IMR-90 (cell line): ENCODE measurements at places on chromosomes 13 and 19.

DNA sequence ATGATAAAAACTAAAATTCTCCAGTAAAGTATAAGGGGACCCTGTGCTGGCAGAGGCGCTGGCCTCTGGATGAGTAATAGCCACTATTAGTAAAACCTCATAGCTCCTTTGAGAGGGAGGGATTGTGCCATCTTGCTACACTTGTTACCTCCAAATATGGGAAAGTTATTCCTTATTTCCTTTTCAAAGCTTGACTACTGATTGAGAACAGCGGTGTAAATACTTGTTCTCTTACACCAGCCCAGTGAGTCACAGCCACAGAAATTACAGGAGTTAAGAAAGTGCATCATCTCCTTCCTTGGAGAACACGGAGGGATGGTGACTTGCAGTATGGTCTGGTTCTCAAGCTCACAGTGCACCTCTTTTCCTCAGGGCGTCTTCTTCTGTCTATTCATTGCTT is 379.0 kb downstream of the EFNB2 start:
- H3K4me1 ChIP-seq: peaks cover 7% of the 10 kb centered on the region
- H3K4me3 ChIP-seq: no peak overlapping the region
- DNase-seq: peak; percentile 99

GRCh38 chr13:106481919-106482318 is 53.5 kb downstream of the EFNB2 start:
- no peak for DNase-seq
- no peaks in the 10 kb centered on the region for H3K36me3 ChIP-seq
- no peak overlapping the region for H3K27ac ChIP-seq
- H3K4me1 ChIP-seq: no peaks in the 10 kb centered on the region
- H3K4me3 ChIP-seq: no peak overlapping the region
- no peaks in the 10 kb centered on the region for H3K27me3 ChIP-seq

DNA sequence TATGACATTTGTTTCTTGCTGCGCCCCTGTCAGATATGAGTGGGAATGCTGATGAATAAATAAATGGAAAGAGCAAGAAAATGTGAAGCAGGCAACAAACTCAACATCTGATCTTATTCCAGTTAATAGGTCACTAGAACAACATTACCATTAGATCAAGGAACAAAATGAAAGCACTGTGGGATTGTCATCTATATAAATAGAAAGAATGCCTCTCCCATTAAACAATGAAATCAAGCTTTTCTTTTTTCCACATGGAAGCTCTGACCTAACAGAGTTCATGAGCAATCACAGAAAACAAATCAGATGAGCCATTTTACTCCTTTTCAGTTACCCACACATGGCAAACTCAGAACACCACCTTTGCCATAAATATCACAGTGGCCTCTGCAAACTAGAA is 354.8 kb downstream of the SUCLA2 start:
- H3K4me1 ChIP-seq: no peaks in the 10 kb centered on the region; the same call in 1 of the 2 replicates
- H3K4me3 ChIP-seq: no peak overlapping the region
- no peaks in the 10 kb centered on the region for H3K36me3 ChIP-seq
- no peak for DNase-seq

DNA sequence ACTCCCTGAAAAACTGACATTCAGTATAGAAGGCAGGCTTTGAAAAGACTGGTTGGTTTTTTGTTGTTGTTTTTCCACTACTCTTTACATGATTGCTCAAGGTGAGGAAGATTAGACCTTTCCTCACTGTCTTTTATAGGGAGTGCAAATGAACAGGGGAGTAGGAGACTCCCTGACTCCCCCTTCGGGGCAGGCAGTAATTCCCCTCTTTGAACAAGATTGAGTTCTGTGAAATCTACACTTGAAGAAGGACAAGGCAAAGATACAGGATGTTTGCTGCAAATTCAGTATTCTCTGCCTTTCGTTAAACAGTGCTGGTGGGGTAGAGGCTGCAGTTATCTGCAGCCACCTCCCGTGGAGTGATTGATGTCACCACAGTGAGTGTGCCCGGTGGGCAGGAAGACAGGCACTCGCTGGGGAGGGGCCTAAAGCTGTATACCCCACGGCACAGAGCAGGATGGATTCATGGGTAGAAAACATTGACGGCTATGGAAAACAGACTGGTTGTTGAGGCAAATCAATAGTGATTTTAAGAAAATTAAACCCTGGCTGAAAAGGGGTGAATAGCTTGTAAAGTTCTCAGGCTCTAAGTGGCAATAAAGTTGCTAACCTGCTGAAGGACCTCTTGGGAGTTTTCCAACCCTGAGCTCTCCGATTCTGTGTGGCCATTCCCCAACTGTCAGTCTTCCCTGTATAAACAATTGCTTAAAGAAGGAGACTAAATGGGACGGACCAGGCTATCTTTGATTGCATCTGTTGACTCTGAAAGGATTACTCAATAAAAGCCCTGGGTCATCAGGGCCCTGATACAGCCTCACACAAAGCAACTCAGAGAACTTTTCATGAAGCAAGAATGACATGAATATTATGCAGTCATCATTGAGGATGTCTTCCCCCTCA is 308.3 kb downstream of the TBC1D4 start:
- H3K27me3 ChIP-seq: peaks cover 5% of the 10 kb centered on the region; the same call in 1 of the 2 replicates
- no peak overlapping the region for H3K27ac ChIP-seq
- no peaks in the 10 kb centered on the region for H3K36me3 ChIP-seq
- H3K4me1 ChIP-seq: no peaks in the 10 kb centered on the region

GRCh38 chr13:109735436-109735966 is 50.9 kb downstream of the IRS2 start:
- H3K4me1 ChIP-seq: no peaks in the 10 kb centered on the region
- no peak overlapping the region for H3K4me3 ChIP-seq
- H3K27ac ChIP-seq: no peak overlapping the region
- no peak for DNase-seq
- H3K27me3 ChIP-seq: peaks cover 9% of the 10 kb centered on the region
- H3K36me3 ChIP-seq: no peaks in the 10 kb centered on the region

GRCh38 chr19:29483641-29483920 is 42.2 kb upstream of the VSTM2B start:
- H3K4me3 ChIP-seq: no peak overlapping the region
- H3K27ac ChIP-seq: no peak overlapping the region
- H3K27me3 ChIP-seq: no peaks in the 10 kb centered on the region
- H3K36me3 ChIP-seq: no peaks in the 10 kb centered on the region
- DNase-seq: no peak

GRCh38 chr13:41802684-41803444 is 158.0 kb downstream of the VWA8 start:
- H3K4me3 ChIP-seq: no peak overlapping the region
- no peaks in the 10 kb centered on the region for H3K27me3 ChIP-seq
- peak; percentile 85 for DNase-seq
- no peaks in the 10 kb centered on the region for H3K36me3 ChIP-seq
- peaks cover 5% of the 10 kb centered on the region; the same call in 1 of the 2 replicates for H3K4me1 ChIP-seq
- peak overlapping the region; percentile 39; the same call in 1 of the 2 replicates for H3K27ac ChIP-seq

- H3K27me3 ChIP-seq: no peaks in the 10 kb centered on the region
- H3K27ac ChIP-seq: no peak overlapping the region
- no peaks in the 10 kb centered on the region for H3K4me1 ChIP-seq
- H3K4me3 ChIP-seq: no peak overlapping the region
Measured at GRCh38 chr13:81779876-81780275, 1439.0 kb upstream of the SPRY2 start.

DNA sequence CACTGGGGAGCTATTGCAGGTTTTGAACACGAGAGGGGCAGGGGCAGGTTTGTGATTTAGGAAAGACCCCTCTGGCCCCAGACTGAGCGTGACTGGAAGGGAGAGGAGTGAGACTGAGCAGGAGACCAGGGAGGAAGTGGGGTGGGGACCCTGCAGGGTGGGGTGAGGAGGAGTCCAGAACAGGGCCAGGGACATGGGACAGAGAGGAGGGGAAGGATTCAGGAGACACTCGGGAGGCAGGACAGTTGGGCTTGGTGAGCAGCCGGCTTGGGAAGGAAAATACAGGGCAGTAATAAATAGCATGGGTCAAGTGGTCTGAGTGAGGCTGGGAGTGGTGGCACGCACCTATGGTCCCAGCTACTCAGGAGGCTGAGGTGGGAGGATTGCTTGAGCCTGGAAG is 9.4 kb downstream of the FOSB start:
- H3K4me3 ChIP-seq: no peak overlapping the region
- no peaks in the 10 kb centered on the region for H3K36me3 ChIP-seq
- peaks cover 9% of the 10 kb centered on the region for H3K4me1 ChIP-seq
- no peak for DNase-seq

GRCh38 chr13:113616281-113616906 is 31.8 kb downstream of the TFDP1 start:
- H3K36me3 ChIP-seq: peaks cover 19% of the 10 kb centered on the region
- peaks cover 13% of the 10 kb centered on the region for H3K4me1 ChIP-seq
- peak overlapping the region; percentile 20; the same call in 1 of the 2 replicates for H3K27ac ChIP-seq
- no peaks in the 10 kb centered on the region for H3K27me3 ChIP-seq
- no peak overlapping the region for H3K4me3 ChIP-seq
- DNase-seq: peak; percentile 43

DNA sequence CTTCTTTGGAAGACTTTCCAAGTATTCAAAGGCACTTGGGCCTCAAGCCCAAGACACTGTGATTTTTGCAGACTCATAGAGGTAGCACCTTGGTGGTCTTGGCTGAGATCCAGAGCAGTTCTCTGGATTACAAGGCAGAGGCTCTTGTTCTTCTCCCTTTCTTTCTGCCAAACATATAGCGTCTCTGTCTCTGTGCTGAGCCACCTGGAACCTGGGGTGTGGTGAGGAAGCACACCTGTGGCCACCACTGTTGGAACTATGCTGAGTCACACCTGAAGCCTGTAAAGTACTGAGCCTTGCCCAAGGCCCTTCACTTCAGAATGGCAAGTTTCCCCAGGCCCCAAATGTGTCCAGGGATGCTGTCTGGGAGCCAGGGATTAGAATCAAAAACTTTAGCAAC is 127.5 kb downstream of the FREM2 start:
- no peak overlapping the region for H3K4me3 ChIP-seq
- no peaks in the 10 kb centered on the region for H3K36me3 ChIP-seq
- no peaks in the 10 kb centered on the region for H3K27me3 ChIP-seq
- no peak overlapping the region for H3K27ac ChIP-seq

DNA sequence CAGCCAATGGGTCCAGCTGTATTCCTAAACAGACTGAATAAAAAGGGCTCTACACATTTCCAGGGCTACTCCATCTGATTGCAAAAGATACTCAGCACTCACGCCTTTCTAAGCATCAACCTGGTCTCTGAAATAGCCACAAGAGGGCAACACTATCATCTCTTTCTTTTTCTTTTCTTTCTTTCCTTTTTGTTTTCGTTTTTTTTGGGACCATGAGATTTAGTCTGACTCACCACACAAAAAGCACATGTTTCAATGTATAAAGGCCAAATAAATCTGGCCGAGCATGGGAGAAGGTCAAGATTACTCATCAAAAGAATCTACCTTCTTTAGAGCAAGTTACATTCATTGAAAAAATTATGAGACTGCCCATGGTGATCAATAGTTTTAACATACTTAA is 805.6 kb upstream of the ARGLU1 start:
- H3K4me3 ChIP-seq: no peak overlapping the region
- H3K27ac ChIP-seq: peak overlapping the region; percentile 73
- peak; percentile 91 for DNase-seq
- no peaks in the 10 kb centered on the region for H3K36me3 ChIP-seq
- H3K4me1 ChIP-seq: peaks cover 18% of the 10 kb centered on the region

DNA sequence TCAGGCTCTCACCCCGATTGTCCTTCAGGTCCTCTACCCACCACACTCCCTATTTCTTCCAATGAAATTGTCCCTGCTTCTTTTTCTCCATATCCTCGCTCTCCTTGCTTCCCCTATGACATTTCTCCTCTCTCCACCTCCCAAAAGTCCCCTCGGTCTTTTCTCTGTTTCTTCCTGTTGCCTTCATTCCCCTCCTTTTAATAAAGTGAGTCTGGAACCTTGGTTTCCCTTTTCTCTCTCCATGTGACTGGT is 676 bp upstream of the ZNF574 start:
- H3K4me1 ChIP-seq: peaks cover 9% of the 10 kb centered on the region
- peak overlapping the region; percentile 75 for H3K4me3 ChIP-seq
- DNase-seq: no peak
- peak overlapping the region; percentile 92 for H3K27ac ChIP-seq
- H3K36me3 ChIP-seq: peaks cover 19% of the 10 kb centered on the region

- DNase-seq: no peak
- no peaks in the 10 kb centered on the region for H3K4me1 ChIP-seq
- H3K36me3 ChIP-seq: no peaks in the 10 kb centered on the region
- no peaks in the 10 kb centered on the region for H3K27me3 ChIP-seq
Measured at GRCh38 chr13:29165840-29166239, 345.7 kb downstream of the MTUS2 start.

GRCh38 chr19:45515807-45516401 is 8.6 kb downstream of the VASP start:
- peaks cover 39% of the 10 kb centered on the region for H3K36me3 ChIP-seq
- H3K27ac ChIP-seq: no peak overlapping the region
- H3K4me1 ChIP-seq: 0 out of 2 replicates have a peak, but pooled peaks cover 5% of the 10 kb centered on the region
- H3K4me3 ChIP-seq: no peak overlapping the region

DNA sequence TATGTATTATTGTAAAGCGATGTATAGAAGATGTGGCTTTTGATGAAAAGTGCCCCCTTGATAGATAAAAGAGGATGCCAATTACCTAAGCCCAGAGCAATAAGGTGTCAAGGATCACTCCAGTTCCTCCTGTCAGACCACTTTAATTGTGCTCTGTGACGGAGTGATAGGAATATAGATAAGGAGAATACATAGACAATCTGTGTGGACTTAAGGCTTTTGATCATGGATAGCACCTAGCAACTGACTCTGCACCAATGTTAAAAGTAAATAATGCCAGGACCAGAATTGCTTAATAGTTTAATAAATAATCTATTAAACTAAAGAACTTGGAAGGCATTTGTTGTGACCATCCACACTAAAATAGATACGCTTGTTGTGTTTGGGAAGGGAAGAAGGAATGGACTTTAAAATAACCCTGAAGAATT is 390.7 kb upstream of the ARGLU1 start:
- H3K27ac ChIP-seq: no peak overlapping the region
- H3K36me3 ChIP-seq: no peaks in the 10 kb centered on the region
- H3K4me3 ChIP-seq: no peak overlapping the region
- DNase-seq: no peak
- peaks cover 6% of the 10 kb centered on the region for H3K27me3 ChIP-seq

- no peak for DNase-seq
- H3K36me3 ChIP-seq: peaks cover 4% of the 10 kb centered on the region; the same call in 1 of the 2 replicates
- no peak overlapping the region for H3K27ac ChIP-seq
- H3K4me3 ChIP-seq: no peak overlapping the region
Measured at GRCh38 chr19:13283871-13284270, 133.7 kb downstream of the IER2 start.

- H3K27me3 ChIP-seq: no peaks in the 10 kb centered on the region
- H3K27ac ChIP-seq: no peak overlapping the region
- DNase-seq: no peak
- no peak overlapping the region for H3K4me3 ChIP-seq
Measured at GRCh38 chr19:20365146-20365545, 198.1 kb downstream of the ZNF486 start.

- no peak for DNase-seq
- peaks cover 12% of the 10 kb centered on the region for H3K27me3 ChIP-seq
- no peak overlapping the region for H3K27ac ChIP-seq
- no peaks in the 10 kb centered on the region for H3K4me1 ChIP-seq
Measured at GRCh38 chr19:33254245-33254824, 28.7 kb upstream of the SLC7A10 start.

GRCh38 chr13:27977476-27978300 is 8.6 kb upstream of the CDX2 start:
- H3K36me3 ChIP-seq: no peaks in the 10 kb centered on the region
- H3K4me3 ChIP-seq: no peak overlapping the region
- no peak for DNase-seq

GRCh38 chr13:74032325-74032724 is 101.9 kb downstream of the KLF12 start:
- no peaks in the 10 kb centered on the region for H3K27me3 ChIP-seq
- no peak overlapping the region for H3K27ac ChIP-seq
- no peak for DNase-seq
- H3K4me1 ChIP-seq: no peaks in the 10 kb centered on the region
